ENCODE measurements at places on chromosomes 4 and X.

- DNase-seq: no peak
Observed at GRCh38 chrX:140439476-140439875, 65.4 kb downstream of the SOX3 start.

DNA sequence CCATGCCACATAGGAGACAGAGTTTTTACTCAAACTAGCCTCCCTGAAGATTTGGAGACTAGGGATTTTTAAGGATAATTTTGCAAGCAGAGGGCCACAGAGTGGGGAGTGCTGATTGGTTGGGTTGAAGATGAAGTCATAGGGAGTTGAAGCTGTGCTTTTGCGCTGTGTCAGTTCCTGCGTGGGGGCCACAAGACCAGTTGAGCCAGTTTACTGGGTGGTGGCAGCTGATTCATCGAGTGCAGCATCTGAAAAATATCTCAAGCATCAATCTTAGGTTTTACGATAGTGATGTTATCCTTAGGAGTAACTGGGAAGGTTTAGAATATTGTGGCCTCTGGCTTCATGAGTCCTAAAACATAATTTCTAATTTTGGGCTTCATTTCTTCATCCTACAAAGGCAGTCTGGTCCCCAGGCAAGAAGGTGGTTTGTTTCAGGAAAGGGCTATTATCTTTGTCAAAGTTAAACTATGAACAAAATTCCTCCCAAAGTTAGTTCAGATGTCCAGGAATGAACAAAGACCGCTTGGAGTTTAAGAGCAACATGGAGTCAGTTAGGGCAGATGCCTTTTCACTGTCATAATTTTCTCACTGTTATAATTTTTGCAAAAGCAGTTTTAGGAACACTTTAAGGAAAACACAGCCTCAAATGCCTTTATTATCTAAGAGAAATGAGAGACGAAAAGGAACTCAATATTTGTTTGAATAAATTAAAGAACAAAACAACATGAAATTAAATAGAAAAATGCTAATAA lies 960.8 kb upstream of the PRKX start:
- DNase-seq: no peak

- DNase-seq: no peak
Observed at GRCh38 chr4:160202802-160203201, 1099.9 kb downstream of the RAPGEF2 start.

DNA sequence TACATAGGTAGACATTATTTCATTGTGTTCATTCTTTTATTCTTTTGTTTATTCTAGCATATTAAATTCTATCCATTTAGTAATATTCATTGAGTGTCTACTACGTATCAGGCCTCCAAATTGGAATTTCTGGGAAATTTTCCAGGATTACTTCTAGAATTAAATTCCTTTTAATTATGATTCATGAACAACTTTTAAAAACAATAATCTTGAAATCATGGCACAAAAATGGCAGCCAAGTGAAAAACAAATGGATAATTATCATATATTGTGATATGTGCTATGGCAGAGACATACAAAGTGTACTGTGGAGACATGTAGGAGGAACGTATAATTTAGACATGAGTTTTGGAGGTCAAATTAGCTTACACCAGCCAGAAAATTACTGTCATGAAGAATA lies 868.5 kb downstream of the FAT4 start:
- DNase-seq: no peak

- DNase-seq: no peak
Observed at GRCh38 chr4:12701384-12701783, 782.8 kb downstream of the RAB28 start.
